Osteoblast (primary cell): ENCODE measurements at places on chromosomes 3 and 15.

DNA sequence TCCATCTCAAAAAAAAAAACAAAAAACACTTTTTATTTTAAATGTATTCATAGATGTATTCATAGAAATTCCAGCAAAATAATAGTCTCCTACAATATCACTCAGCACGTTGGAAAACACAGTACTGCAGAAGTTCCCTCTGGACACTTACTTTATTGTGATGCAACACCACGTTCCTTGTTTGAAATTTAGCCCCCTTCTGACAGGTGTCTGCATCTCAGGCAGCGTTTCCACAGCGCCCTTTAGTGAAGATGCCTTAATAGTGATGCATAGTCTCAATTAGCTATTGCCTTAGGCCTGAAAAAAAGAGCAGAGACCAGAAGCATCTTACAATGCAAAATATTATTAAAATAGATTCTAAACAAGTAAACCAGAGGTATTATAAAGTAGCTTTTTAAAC lies 20.3 kb downstream of the IL12A start:
- no peak for DNase-seq

- no peak for DNase-seq
Measured at GRCh38 chr3:188567478-188568195, 413.7 kb downstream of the LPP start.

DNA sequence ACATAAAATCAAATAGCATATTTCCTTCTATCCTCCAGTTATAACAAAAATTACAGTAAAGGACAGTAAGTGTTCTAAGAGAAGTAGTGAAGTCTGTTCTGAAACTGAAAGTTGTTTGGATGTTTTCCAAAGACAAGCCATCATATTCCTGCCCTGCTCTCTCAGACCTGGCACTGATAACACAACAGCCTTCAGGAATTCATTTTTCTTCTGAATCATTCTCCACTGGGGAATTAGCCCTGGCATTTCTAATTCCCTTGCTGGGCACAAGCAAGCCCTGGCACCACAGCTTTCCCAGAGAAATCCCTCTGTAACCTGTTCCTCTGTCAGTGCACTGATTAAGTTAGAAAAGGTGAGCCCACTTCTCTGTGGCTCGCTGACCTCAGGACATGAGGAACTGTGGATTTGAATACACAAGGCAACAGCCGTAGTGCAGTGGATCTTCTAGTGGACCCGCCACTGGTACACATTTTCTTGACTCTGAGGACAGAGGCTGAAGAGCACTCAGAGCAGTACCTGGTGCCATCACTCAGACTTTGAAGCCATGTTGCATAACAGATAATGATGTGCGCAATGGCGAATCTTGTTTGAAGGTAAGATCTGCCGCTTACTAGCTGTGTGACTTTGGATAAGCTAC lies 61.6 kb downstream of the WWTR1 start:
- no peak for DNase-seq

GRCh38 chr3:179452176-179452564 lies 900 bp upstream of the GNB4 start:
- peak; percentile 91 for DNase-seq

- no peak for DNase-seq
Measured at GRCh38 chr3:136898954-136899353, 36.9 kb downstream of the NCK1 start.

DNA sequence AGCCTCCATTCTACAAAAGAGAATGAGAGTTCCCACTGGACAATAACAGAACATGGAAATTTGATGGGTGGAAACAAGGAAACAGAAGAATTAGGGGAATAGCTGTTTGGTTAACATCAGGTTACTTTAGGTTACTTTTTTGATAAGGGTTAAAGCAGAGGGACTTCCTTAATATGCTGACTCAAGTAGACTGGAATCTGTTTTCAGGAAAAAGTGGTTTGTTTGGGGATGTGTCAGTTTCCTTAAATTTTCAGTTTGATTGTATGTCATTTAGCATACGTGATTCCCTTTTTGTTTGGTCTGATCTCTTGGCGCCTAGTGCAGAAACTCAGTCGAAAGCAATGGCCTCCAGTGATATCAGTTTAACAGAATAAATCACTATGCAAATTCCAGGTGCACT lies 411.8 kb upstream of the GRM7 start:
- no peak for DNase-seq

DNA sequence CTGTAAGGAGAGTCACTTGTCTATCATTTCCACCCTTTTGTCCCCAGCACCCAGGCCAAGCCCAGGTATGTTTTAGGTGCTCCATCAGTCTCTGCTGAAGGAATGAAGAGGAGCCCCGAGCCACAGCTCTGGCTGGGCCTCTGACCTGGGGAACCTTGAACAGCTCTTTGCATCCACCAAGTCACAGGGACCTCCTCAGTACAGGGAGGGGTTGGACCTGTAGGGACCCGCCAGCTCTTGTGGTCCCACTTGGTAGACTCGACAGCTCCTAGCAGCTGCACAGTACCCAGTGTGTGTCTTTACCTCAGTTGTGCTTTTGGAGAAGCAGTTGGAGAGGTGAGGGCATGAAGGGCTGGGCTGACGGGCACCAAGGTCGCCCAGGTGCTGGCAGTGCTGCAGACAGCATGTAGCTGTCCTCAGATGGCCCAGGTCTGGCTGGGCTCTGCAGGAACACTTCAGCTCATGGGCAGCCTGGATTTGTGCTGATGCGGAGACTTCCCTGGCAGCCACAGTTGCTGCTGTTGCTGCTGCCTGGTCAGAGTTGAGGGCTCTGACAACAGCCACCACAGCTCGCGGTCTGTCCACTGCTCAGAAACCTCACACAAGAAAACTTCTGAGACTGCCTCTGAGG lies 123.6 kb downstream of the CACNA1D start:
- DNase-seq = no peak

GRCh38 chr3:64612082-64612860 lies 75.5 kb downstream of the ADAMTS9 start:
- no peak for DNase-seq

GRCh38 chr3:179093807-179094206 lies 22.2 kb upstream of the ZMAT3 start:
- DNase-seq = peak; percentile 5

DNA sequence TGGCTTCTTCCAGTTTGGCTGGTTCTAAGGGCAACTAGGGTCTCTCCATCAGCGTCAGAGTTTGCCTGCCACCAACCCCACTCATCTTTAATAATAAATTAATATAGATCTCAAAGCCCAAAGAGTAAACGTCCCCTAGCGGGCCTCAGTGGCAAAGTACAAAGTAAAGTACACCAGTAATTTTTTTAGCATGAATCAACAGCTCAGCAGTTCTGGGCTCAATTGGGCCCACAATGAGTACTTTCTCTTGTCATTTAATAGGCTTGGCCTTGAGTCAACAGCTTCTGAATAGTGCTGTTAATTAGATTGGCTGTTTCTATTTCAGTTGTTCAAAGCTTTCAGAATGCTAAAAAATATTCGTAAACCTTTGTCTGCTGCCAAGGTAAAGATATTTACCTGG lies 89.0 kb upstream of the PFN2 start:
- DNase-seq = no peak

DNA sequence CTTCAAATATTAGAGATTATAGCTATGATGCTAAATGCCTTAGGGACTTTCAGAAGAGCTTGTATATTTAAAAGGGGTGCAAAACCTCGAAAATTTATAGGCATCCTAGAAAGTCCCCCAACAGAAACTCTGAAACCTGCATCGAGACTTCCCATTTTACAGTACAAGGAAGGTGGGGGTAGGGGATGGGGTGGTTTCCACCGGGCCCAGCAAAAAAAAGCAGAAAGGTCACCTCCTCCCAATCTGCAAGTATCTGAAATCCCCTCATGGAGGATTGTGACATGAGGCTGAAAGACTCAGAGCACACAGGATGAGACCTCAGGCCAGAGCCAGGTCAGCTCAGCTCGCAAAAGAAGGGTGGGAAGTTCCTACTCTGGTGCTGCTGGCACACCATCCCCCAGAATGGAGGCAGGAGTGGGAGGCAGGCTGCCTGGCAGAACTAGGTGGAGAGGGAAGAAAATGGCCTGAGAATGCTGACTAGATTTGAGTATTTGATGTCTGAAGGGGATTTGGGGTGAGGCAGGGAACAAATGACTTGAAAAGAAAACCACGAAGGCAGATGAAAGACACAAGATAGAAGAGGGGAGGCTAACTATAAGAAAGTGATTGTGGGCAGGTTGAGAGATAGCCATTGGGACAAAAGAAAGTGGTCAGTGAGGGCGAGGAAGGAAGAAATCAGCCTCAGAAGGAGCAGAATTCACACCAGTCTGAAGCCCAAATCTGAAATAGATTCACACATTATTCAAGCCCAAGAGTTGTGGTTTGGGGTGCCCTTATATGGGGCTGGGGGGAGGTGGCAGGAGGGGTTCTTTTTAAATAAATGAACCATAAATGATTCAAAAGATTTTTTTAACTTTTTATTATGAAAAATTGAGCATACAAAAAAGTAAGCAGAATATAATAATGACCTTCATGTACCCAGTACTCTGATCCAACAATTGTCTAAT lies 22.5 kb upstream of the TSC22D2 start:
- no peak for DNase-seq

- no peak for DNase-seq
Measured at GRCh38 chr3:19901918-19902317, 32.1 kb downstream of the EFHB start.

- no peak for DNase-seq
Measured at GRCh38 chr3:18481946-18482548, 56.9 kb upstream of the SATB1 start.

GRCh38 chr15:31364301-31365031 lies 37.8 kb downstream of the KLF13 start:
- DNase-seq = peak; percentile 65

- no peak for DNase-seq
Measured at GRCh38 chr3:194741916-194742315, 56.2 kb downstream of the FAM43A start.

DNA sequence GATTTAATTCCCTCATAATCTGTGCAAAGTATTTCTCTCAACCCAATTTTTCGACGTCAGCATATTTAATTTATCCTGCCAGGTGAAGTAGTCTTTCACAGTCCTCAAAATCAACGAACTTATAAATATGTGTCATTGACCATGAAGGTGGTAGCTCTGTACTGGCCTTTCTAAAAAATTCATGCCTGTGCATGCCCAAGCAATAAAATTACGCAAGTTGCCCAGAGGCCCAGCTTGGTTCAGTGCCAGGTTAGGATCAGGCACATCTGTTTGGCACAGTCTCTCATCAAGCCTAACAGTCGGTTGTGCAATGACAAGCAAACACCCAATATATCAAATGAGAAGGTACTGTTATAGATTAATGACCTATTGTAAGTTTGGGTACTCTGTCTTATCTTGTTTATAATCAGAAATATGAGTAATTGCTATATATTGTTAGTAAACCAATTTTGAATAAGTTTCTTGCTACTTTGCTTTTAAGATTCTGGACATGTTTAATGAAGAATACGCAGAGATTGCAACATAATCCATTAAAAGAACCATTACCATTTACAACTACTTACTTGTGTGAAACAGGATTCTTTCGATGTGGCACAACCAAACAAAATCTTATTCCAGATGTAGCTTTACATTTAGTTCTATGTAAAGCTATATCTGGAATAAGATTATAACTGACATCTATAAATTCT lies 159.0 kb upstream of the IL12A start:
- no peak for DNase-seq

GRCh38 chr3:153484842-153485241 lies 322.8 kb downstream of the RAP2B start:
- DNase-seq = peak; percentile 17

- DNase-seq = peak; percentile 59
Measured at GRCh38 chr3:110576960-110577359, 494.7 kb upstream of the NECTIN3 start.

DNA sequence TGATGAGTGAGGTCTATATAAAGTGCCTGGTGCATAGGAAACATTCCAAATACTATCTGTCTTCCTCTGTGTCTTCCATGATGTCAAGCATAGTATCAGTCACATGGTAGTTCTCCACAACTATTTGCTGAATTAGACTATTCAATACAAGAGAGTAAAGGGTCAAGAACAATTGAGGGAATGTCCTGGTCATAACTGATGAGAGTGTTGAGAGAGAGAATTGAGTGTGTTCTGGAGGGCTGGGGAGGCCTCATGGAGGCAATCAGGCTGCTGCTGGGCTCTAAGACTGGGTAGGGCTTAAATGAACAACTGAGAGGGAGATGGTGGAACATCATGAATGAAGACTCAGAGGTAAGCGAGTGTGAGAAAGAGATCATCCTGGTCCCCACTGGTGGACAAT lies 433.7 kb upstream of the ONECUT1 start:
- no peak for DNase-seq

- no peak for DNase-seq
Measured at GRCh38 chr15:39211108-39211979, 369.5 kb upstream of the THBS1 start.

DNA sequence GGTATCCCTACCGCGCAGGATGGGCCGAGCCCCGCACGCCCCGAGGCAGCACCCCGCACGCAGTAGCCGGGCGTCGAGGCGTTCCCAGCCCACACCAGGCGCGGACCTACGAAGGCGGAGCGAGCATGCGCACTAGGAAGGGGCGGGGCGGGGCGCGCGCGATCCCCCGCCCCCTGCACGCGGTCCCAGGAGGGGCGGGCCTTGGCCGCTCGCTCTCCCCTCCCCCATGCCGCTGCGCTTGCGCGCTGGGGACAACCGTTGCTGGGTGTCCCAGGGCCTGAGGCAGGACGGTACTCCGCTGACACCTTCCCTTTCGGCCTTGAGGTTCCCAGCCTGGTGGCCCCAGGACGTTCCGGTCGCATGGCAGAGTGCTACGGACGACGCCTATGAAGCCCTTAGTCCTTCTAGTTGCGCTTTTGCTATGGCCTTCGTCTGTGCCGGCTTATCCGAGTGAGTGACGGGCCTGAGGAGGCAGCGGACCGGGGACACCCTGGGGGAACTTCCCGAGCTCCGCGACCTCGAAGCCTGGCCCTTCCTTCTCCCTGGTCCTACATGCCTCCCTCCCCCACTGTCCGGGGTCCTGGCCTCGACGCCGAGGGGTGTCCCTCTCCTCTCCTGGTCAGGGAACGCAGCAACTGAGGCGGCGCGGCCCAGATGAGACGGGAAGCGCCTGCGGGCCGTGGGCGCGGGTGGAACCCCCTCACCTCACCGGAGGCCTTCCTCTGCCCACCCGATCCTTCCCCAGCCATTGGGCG lies at the start of gene SPESP1:
Gene SPESP1 (plus strand): TSS at position 258 of the 755 bp plus-strand sequence. CDS start 129 bp downstream, at position 387.
- peak; percentile 83 for DNase-seq

GRCh38 chr3:133527081-133527715 lies 46.3 kb upstream of the CDV3 start:
- DNase-seq = no peak

- no peak for DNase-seq
Measured at GRCh38 chr15:72936691-72937679, 115.3 kb upstream of the NEO1 start.

- DNase-seq = no peak
Measured at GRCh38 chr15:66716656-66717020, 14.6 kb downstream of the SMAD6 start.

- DNase-seq = peak; percentile 90
Measured at GRCh38 chr15:60591496-60592370, 112.8 kb upstream of the ICE2 start.

- DNase-seq = peak; percentile 98
Measured at GRCh38 chr3:51953445-51953844, 1.7 kb upstream of the GPR62 start.

GRCh38 chr3:71195492-71195891 lies 388.0 kb downstream of the FOXP1 start:
- peak; percentile 72 for DNase-seq

GRCh38 chr3:127762077-127762786 lies 60.1 kb downstream of the MGLL start:
- no peak for DNase-seq
